GM23248 (cell line): ENCODE measurements at places on chromosomes 12 and 14.

GRCh38 chr12:114767906-114768722 lies 84.1 kb upstream of the TBX3 start:
- no peak for DNase-seq

DNA sequence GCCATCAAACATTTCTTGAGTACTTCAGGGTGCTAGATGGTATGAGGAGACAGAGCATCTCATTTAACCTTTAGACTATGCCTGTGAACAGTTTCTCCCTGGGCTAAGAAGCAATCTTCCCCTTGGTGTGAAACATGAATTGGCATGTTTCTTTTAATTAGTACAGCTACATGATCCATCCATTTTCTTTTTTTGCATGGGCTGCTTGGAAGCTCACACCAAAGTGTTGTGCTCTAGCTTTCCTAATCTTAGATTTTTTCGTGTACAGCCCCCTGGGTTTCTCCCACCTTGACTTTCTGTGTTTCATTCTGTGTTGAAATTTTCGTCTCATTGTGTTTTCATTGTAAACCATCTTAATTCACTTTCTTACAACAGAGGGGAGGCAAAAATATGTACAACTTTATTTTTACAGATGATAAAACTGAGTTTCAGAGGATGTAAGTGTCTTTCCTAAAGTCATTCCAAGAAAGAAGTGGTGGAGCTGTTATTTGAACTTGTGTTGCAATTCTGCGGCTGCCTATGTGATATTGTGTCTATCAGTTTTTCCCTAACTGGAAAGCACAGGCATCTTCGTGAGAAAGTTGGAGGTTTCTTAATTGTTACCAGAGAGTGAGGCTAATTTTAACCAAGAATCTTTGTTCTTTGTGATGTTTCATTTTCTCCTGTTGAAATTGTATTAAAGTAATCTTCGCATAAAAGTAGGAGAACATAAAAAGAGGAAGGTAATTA lies 64.5 kb downstream of the DAAM1 start:
- DNase-seq: peak; percentile 79

GRCh38 chr12:51330186-51330585 lies 6.2 kb upstream of the BIN2 start:
- DNase-seq: no peak

GRCh38 chr14:104689109-104689880 lies at the start of gene INF2:
INF2 (plus strand) TSS chr14:104689618; CDS start chr14:104701366, 11,748 bp downstream.
- DNase-seq: peak; percentile 86

- DNase-seq: peak; percentile 33
Observed at GRCh38 chr14:22955702-22956569, 954 bp downstream of the HAUS4 start.

DNA sequence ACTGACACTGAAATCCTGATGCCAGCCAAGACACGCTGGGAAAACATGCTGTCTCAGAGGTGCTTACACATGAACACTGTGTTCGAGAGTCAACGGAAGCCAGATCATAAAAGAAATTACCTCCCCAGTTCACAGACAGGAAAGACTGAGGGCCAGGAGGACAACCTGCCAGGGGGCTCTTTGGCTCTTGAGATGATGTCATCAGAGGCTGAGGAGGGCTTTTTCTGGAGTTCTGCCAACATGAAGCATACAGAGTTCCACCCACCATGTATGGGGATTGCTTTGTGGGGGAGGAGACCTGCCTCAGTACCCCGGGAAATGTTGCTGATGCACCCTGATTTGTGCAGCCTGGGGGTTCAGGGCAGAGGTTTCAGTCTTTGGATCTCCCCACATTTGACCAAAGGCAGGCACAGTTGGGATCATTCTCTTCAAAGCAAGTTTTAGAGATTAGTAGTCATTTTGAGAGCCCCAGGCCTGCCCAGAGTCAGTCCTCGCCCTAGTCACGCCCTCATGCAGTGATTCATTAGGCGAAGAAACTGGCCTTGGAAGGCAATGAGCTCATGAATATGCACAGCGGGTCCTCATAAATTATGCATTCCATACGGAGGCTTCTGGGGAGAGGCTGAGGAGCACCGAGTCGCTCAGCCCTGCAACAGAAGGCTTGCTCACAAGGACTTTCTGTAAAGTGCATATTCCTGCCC lies 34.9 kb upstream of the EML1 start:
- DNase-seq: peak; percentile 98

- peak; percentile 79 for DNase-seq
Observed at GRCh38 chr12:57772429-57773322, at the start of gene EEF1AKMT3. EEF1AKMT3 (plus strand) TSS chr12:57772614; CDS start chr12:57772725, 111 bp downstream.

- DNase-seq: no peak
Observed at GRCh38 chr12:72330301-72330700, 58.1 kb downstream of the TRHDE start.

DNA sequence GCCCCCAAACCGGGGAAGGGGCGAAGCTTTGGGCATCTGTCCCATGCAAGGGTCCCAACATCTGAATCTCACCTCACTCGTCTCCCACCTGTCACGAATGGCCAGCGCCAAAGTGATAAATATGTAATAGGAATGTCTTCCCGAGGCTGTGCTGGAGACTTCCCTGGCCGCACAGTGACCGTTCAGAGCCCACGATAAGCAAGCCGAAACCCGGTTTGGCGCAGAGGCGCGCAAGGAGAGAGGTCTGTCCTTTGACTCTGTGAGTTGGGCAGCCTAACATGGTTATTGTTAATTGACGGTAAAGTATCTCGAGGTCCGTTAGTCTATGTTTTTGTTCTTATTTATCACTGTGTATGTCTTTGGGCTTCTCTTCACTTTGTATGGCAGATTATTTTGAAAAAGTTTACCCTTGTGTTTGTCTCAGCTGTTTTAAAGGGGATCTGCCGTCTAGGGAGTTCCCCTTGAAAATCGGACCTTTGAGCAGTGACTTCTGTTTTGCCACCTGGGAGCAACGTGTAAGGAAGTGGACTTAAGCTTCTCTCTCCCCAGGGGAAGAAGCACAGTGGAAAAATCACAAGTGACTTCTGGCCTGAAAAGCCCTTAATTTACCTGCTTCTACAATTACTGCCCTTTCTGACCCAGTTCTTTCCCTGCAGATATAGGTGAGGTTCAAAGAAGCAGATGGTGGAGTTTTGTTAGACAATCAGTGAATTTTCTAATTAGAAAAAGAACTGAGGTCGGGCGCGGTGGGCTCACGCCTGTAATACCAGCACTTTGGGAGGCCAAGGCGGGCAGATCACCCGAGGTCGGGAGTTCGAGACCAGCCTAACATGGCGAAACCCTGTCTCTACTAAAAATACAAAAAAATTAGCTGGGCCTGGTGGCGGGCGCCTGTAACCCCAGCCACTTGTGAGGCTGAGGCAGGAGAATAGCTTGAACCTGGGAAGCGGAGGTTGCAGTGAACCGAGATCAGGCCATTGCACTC lies 1.1 kb upstream of the TM9SF1 start:
- peak; percentile 58 for DNase-seq

- no peak for DNase-seq
Observed at GRCh38 chr14:21054123-21054767, 3.4 kb upstream of the RNASE8 start.

DNA sequence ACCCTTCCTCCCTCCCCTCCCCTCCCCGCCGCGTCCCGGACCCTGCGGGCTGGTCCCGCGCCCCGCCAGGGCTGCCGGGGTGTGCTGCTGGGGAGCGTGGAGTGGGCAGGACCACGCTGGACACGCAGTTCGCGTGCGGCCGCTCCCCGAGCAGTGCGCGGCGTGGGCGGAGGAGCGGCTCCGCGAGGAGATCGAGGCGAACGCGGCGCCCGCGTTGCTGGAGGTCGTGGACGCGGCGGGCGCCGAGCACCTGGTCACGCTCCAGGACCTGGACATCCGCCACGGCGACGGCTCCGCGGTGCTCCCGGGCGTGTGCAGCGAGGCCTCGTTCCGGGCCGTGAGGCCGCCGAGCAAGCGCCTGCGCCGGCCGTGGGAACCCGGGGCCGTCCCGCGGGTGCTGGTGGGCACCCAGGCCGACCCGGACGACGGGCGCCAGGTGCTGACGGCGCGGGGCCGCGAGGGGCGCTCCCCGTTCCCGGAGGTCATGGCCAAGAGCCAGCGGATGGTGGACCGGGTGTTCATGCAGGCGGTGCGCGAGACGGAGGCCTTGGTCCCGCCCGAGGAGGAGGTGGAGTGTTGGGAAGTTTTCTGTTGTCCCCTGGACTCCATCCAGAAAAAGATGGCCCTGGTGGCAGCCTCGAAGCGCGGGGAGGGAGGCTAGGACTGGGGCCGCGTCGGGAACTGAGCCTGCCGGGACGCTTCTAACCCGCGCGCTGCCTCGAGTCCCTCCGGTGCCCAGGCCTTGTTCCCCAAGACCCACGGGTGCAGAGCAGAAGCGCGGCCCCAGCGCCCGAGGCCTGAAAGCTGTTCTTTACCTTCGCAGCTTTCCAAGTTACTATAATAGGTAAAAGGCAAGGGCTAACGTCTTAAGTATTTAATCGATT lies 54.7 kb upstream of the EIF5 start:
- DNase-seq: peak; percentile 51

DNA sequence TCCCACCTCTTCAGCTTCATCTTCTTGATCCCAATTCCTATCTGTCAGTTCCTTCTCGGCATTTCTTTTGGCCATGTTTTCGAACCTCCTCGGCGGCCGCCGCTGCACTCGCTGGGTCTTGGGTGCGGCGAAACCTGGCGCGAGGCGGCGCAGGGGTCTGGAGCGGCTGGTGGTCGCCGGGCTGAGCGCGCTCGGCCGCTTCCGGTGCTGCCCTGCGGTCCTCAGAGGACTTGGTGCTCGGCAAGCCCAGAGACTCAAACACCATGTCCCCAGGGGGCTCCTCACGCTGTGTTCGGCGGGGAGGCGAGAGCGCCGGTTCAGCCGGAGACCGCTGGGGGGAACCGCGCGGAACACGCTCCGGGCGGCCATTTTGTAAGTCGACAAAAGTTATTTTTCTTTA lies 51.8 kb downstream of the PPP1R36 start:
- no peak for DNase-seq

GRCh38 chr12:76920172-76921099 lies 41.6 kb upstream of the CSRP2 start:
- DNase-seq: no peak

- DNase-seq: no peak
Observed at GRCh38 chr14:73909681-73910080, 23.0 kb downstream of the ZNF410 start.

DNA sequence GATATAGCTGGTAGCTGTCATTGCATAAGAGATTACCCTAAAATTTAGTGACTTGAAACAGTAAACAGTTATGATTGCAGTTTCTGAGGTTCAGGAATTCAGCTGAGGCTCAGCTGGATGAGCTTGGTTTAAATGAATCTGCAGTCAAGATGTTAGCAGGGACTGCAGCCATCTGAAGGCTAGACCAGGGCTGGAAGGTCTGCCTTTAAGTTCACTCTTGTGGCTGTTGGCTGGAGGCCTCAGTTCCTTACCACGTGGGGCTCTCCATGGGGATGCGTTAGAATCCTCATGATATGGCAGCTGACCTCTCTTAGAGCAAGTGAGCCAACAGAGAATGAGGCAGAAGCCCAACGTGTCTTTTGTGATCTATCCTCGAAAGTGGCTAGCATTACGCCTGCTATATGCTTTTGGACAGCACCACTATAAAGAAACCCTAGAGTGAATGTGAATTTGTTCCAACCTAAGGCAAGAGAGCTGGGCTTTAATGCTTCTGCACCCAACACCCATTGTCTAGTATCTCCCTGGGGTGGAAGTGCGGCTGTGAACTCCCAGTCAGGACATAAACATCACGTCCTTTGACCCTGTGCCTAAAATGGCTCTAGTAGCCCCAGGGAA lies 26.0 kb downstream of the HSPB8 start:
- no peak for DNase-seq

DNA sequence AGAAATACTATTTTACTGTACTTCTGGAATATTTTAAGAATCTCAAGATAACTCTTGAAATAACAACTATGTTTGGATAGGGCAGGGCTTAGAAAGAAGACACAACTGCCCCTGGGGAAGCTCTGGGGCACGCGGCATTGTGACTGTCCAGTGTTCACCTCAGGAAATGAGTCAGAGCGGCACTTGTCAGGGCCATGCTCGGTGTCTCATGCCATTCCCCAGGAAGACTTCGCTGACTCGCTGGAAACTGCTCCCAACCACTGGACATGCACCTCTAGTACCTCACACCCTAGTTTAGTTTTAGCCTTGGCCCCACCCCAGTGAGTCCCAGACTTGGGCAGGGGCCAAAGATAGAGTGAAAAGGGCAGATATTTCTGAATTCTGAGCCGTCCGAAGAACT lies 192.0 kb downstream of the TTC7B start:
- DNase-seq: peak; percentile 58

DNA sequence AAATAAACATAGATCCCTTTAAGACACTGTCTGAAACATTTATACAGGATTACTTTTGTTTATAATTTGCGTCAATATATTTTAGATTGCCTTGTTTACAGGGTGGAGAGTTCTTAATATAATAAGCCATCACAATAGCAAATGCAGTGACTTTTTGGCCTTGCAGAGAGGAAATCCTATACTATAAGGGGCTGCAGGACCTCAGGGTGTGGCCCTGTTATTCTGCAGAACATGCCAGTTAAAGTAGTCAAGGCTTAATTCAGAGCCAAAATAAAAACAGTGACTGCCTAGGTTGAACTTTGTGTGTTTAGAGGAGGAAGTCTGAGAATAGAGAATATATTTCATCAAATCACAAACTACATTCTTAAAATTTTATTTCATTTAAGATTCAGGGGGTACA lies 381.6 kb downstream of the DUSP6 start:
- DNase-seq: no peak

DNA sequence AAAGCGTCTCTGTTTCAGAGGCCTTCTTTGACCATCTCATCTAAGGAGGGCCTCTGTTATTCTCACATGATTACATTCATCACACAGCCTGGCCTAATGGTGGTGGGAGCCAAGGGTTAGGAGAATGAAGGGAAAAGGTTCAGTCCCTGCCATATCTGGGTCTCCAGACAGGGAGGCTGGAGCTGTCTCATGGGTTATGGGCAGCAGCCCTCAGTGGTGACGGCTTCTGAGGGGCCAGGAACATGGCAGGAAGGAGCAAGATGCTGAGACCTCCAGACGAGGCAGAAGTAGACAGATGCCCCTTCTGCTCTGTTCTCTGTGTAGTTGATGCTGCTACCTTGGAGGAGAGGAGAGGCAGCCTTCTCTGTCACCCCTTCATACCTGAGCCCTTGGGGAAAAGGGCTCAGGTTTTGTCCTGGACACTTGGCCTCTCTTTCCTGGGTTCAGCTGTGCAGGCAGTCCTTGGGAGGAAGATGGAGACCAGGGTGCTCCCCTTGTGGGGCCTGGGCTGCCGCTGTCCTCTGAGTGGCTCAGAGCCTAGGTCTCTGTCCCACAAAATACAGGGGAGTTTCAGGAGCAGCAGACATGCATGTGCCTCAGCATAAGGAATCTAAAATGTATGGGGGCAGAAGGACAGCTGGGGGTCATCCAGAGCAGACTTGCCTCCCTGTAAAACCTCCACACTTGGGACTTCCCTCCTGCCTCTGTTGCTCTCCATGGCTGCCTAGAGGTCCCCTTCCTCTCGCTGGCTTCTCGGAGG lies 3.6 kb downstream of the IFI27L2 start:
- no peak for DNase-seq

DNA sequence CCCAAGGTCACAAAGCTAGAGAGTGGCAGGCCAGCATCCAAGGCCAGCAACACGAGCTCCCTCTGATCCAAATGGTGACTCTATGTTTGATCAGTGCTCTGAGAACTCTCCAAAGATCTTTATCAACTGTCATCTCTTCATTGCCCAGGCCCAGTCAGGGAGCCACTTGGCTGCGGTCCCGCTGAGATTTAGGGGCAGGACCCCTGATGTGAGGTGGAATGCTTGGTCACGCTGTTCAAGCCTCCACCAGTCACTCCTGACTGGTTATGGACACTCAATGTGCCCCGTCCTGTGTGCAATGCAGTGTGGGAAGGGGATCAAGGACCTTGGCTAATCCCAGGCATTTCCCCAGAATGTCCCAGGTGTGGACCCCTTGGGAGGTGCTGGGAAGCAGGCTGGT lies 19.8 kb upstream of the TCL1B start:
- no peak for DNase-seq

- DNase-seq: no peak
Observed at GRCh38 chr12:109611223-109611622, 37.6 kb downstream of the MVK start.

GRCh38 chr14:61213920-61214319 lies 67.2 kb downstream of the TMEM30B start:
- DNase-seq: peak; percentile 55
